ENCODE measurements at places on chromosomes 2 and 18. TPM values are rescaled to one million over a fixed set of nuclear protein-coding genes. Genes with fewer than 3 reads are reported as not detected.

The MAP3K19 gene
- total RNA-seq, result not detected

- no peak for DNase-seq
These were observed 74.4 kb upstream of the MYCN start for GRCh38 chr2:15865923-15866322.

GRCh38 chr2:60819936-60820335 is 61.4 kb upstream of the REL start:
- no peak for DNase-seq

DNA sequence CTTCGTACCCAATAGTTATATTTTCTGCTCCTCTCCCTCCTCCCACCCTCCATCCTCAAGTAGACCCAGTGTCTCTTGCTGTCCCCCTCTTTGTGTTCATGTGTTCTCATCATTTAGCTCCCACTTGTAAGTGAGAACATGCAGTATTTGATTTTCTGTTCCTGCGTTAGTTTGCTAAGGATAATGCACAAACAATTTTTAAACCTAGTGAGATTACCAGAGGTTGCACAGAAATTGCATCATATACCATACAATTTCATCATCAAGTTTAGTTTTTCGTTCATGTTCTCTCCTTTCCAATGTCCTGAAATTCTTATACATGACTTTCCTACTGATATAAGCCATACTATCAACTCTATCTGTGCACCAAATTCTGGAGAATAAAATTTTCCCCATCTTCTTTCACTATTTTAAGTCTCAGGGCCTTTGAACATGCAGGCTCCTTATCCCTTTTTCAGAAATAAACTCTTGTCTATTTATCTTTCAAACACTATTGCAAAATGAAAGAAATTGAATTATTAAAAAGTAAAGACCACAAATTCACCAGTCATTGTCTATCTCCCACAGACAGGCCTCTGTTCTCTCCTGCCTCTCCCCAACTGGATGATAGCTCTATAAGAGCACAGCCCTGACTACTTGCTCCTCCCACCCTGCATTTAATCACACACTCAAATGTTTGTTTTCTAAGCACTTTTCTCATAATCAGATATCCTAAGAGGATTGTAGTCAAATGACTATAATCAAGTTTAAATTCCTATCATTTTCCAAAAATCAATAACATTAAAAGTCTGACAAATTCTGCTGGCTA is 27.2 kb upstream of the B4GALT6 start:
- DNase-seq, result no peak

GRCh38 chr18:179499-179898 is 21.1 kb downstream of the USP14 start:
- no peak for DNase-seq

Measured in Right ventricle myocardium inferior (tissue), 1 donor.